ENCODE measurements at places on chromosomes 1 and 21.

DNA sequence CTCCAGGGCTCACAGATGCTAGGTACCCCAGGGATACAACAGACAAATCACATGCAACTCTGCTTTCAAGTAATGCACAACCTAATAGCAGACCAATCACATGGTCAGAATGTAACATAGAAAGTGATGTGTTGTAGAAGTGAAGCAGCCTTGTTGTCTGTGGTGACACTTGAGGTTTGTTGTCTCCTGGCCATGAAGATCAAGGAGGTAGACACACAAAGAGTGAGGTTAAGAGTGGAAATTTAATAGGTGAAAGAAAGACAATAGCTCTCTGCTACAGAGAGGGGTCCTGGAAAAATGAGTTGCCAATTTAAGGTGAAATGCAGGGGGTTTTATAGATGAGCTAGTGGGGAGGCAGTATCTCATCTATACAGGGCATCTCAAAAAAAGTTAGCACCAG is 2.5 kb upstream of the TMEM9 start:
- no peak for DNase-seq

- no peak for DNase-seq
Measured at GRCh38 chr1:30149226-30149625, 574.2 kb downstream of the MATN1 start.

- no peak for DNase-seq
Measured at GRCh38 chr1:167135281-167135840, 41.5 kb downstream of the STYXL2 start.

DNA sequence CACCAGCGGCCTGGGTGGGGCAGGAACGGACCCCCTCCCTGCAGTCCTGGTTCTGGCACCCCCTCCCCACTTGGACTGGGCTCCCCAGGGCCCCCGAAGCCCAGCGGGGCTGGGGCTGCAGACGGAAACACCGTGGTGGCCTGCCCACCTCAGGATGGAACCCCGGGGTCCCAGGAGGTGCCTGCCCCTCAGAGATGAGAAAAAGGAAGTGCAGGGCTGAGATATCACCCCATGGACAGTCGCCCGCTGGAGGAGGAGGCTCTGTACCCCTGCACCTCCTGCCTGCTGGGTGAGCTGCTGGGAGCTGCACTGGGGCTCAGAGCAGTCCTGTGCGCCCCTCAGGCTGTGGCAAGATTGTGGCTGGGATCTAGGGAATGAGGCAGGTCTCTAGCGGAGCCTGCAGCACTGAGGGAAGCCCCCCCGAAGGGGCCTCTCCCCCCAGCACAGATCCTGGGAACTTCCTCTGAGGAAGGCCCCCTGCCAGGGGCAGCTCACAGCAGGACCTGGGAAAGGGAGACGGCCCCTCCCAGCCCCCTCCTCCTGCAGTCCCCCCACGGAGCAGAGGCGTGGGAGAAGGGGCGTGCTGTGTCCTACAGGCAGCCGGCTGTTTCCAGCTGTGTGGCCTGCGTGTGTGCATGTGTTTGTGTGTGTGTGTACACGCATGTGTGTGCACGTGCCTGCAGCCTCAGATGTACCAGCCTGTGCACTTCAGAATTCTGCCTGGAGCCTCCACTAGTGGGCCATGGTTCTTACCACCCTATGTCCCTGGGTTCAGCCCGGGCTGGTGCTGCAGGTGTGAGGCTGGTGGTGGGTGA is 6.9 kb downstream of the AGRN start:
- no peak for DNase-seq

GRCh38 chr1:48469616-48470480 is 2.2 kb downstream of the SPATA6 start:
- DNase-seq: peak; percentile 66

DNA sequence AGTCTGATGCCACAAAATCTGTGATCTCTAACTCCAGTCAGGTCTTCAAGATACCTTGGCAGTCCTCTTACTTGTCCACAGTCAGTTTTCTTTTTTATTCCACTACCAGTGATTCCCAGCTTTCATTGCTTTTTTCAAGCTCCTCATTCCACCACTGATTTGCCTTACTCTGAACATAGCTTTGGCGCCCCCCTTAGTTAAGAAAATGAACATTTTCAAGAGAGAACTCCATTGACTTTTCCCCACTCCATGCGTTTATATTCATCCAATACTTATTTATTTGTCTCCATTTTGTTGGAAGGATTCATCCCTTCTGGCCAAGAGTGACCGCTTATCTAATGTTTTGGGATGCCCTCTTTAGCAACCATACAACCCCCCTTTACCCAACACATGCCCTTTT is 33.9 kb upstream of the IPO9 start:
- peak; percentile 44 for DNase-seq

GRCh38 chr1:208834381-208835096 is 590.4 kb upstream of the PLXNA2 start:
- peak; percentile 34 for DNase-seq

- DNase-seq: no peak
Measured at GRCh38 chr1:17273096-17273495, 24.2 kb downstream of the PADI3 start.

GRCh38 chr1:216721062-216721461 is 2.2 kb downstream of the ESRRG start:
- no peak for DNase-seq

DNA sequence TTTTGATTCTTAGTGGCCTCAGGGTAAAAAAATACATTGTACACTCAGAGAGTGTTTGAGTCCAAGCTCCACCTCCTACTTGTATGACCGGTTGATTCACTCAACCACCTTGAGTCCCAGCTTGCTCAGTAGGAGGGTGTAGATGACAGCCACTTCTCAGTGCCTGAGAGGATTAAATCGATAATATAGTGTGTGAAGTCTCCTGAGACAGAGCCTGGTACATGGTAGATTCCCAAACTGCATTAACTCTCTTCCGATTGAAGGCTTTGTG is 38.4 kb downstream of the NCMAP start:
- no peak for DNase-seq

DNA sequence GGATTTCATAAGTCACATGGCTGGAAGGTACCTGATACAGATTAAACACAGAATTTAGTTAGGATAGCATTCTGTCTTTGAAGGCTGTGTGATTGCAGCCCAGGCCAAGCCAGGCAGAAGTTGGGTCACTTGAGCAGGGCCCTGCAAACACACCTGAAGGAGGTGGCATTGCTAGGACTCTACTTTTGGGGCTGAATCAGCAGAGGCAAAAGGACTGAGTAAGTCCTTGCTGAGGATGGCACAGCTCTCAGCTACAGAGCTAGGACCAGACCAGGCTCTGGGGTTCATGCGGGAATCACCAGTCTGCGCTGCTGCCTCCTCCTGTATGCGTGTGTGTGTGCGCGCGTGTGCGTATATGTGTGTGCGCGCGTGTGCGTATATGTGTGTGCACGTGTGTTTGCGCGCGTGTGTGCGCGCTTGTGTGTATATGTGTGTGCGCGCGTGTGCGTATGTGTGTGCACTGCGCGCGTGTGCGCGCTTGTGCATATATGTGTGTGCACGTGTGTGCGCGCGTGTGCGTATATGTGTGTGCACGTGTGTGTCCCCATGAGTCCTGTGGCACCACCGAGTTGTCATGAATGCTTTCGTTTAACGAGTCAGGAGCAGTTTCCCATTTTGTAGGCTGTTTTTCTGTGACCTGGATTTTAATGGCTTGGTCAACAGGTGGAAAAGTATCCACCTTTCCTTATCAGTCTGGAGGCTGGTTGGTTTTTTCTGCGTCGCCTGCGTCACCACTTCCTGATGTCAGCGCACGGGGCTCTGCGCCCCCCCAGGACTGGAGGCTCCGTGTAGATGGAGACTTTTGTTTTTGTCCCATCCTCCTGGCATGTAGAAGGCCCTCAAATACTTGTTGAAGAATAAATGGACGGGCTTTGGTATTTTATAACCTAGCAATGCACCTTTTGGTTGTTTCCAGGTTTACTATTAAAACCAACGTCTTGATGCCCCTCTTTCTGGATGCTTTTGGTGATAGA is 34.7 kb downstream of the ADARB1 start:
- DNase-seq: no peak

- DNase-seq: no peak
Measured at GRCh38 chr1:3928586-3928985, 28.5 kb upstream of the C1orf174 start.

DNA sequence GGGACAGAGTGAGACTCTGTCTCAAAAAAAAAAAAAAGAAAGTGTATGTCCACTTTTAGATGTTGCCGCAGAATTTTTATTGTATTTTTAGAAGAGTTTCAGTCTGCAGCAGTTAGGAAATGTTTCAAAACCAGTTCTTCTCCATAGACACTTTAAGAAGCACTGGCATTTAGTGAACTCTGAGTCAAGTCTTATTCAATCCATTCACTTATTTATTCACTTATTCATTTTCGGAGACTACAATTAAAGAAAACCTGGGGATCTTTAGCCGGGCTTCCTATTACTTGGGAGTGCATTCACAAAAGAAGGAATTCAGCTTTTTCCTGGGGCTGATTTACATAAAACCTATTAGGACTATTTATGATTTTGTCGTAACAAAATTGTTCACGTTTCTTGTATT is 12.3 kb downstream of the RCAN3 start:
- no peak for DNase-seq

DNA sequence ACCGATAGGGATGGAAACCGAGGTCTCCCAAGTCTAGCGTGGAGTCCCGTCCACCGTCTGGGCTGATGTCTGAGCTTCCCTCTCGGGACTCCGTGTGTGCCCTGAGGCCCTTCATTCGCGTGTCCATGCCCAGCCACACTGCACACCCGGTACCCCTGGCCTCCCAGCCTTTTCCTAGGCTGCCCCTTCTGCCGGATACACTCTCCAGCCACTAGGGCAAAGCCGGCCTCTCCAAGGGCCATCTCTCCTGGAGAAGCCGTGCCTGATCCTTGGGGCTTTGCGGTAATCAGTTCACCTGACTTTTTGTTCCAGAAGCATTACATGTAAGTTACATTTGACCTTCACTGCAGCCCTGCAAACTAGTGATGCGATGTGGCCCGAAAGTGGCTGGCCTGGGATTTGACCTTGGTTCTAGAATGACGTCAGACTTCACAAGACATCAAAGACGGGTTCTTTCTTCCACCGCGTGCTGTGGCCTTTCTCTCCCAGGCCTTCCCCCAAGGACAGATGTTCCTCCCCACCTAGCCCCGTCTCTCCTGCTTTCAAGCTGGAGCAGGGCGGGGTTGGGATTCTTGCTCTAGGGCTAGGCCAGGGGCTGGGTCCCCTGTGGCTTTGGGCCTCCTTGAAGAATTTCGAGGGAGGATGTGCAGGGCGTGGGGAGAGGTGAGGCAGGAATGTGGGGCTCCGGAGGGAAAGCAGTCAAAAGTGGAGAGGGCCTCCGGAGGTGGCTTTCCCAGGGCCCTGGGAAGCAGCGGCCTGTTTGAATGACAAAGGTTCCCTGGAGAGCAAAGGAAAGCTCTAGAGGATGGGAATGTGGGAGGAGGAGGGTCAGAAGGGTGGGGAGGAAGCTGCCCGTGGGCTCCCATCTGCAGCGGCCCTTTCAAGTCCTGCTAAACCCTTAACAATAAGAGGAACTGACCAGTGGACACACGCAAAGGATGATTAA is 49.7 kb upstream of the SLC2A1 start:
- DNase-seq: no peak

- DNase-seq: peak; percentile 51
Measured at GRCh38 chr1:111541721-111542120, 38.3 kb upstream of the ADORA3 start.

GRCh38 chr21:34650861-34651431 is 17.8 kb upstream of the CLIC6 start:
- no peak for DNase-seq

DNA sequence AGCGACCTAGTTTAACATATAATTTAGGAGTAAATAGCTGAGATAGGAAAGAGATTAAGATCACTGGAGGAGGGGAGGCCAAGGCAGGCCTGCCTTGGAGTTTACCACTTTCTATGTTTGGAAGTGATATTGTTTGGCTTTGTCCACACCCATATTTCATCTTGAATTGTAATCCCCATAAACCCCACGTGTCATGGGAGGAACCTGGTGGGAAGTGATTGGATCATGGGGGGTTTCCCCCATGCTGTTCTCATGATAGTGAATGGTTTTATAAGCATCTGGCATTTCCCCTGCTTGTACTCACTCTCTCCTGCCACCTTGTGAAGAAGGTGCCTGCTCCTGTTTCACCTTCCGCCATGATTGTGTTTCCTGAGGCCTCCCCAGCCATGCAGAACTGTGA is 58.3 kb upstream of the ARTN start:
- no peak for DNase-seq

DNA sequence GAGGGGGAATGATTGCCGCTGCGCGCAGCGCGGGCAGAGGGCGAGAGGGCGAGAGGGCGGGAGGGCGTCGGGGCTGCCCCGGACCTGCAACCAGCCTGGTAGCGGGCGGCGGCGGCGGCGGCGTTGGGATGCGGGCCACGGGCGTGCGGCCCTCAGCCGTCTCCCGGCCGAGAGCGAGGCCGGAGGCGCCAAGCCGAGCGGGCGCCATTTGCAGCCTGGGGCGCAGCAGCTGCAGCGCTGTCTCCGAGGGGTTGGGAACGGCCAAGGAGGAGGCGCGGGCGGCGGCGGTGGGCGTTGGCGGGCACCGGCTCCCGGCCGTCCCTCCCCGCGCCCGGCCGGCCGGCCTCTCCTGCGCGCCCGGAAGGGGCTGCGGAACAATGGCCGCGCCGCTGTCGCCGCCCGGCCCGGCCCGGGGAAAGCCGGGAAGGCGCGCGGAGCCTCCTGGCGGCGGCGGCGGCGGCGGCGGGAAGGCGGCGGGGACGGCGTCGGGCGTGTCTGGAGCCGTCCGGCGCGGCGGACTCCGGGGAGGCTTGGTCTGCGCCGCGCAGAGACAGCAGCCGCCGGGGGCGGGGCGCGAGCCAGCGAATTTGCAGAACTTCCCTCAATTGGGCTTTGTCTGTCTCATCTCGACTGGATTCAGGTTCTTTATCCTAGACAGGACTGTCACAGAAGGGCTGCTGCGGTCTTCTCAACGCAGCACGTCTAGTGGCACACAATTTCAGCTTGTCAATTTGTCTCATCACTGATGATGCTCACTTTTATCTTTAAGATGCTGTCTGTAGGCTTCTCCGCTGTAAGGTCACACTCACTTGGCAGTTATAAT is 35.7 kb downstream of the ZBTB8B start:
- DNase-seq: peak; percentile 94

DNA sequence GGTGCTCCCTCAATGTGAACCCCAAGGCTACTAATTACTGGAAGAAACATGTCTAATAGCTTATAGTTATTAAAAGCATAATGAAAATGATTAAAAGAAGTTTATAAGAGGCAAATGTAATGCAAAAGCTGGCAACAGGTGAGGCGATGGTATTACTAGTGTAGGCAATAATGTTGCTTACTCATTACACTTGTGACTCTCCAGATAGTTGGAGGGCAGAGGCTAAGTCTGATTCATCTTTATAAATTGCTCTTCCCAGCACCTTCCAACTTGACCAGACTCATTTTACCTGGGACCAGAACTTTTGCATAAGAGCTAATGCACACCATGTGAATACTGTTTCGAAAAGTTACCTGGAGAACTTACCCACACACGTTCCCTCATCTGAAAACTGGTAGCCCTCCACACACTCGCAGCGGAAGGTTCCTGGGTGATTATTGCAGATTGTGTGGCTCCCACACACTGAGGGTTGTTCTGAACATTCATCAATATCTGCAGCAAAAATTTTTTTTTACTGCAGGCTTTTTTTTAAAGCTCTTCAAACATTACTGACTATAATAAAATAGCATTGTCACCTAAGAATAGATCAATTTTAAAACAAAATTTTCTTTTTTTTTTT is 48.0 kb downstream of the NID1 start:
- no peak for DNase-seq

GRCh38 chr1:153087652-153088051 is 6.7 kb downstream of the SPRR2E start:
- no peak for DNase-seq

GRCh38 chr1:94244816-94245215 is 7.4 kb upstream of the ARHGAP29 start:
- DNase-seq: no peak
